NCI-H2171 treated with DMSO at 0.1 percent for 48 hours (cell line): ENCODE measurements at places on chromosomes 1 and 21.

GRCh38 chr1:169025412-169025811 lies 81.1 kb upstream of the ATP1B1 start:
- DNase-seq = no peak

DNA sequence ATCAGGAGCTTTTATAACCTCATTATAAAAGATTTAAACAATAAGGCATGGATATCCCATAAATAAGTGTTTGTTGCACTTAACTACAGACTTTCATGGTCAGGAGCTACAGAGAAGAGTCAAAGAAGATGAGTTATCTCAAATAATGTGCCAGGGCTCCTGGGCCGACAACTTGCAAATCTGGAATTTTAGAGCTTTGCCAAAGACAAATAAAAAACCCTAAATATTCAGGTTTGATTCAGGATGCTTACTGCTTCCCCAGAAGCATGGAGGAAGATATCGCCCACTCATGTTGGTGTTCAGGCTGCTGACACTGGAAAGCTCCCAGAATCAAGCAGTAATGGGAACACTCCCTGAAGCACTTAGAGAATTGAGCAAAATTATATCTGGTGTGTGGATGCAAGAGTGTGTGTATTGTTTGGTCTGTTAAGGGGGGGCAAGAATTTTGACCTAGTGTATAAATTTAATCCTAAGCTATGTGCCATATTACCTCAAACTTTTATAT lies 176.9 kb upstream of the ESRRG start:
- no peak for DNase-seq

DNA sequence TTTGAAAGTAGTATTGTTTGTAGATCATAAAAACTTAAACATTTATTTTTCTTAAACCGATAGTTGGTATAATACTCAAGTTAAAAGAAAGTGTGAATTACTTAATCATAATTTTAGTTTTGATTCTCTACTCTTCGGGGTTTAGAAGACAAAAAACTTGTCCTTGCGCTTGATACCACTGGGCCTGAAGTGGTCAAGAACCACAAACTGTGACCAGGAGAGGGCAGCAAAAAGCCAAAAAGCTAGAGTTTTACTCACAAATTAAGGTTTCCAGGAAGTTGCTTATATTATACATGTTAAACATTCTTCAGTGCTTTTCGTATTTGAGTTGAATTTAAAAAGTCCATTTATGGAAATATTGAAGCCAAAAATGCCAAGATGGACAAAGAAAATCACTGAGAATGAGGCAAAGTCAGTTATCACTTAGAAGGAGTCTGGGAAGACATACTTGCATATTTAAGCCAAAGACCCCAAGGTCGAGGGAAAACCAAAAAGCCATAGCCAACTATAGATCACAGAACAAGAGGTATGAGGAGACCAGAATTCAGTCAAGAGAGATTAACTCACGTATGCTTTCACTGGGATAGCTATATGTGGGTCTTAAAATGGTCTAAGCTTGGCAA lies 34.2 kb downstream of the EFCAB7 start:
- no peak for DNase-seq

DNA sequence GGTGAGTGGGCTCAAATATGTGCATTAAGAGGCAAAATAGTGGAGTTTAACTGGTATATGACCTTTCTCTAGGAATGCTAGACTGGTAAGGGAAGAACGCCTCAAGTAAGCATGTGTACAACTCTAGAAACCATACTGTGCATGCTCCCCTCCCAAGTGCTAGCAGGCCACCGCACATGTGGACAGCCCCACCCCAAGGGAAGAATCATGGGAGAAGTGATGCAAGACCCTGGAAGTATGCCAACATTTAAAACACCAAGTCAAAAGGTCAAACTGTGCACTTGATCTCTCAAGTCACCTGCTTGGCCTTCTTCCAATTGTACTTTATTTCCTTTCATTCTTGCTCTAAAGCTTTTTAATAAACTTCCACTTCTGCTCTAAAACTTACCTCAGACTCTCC lies 120.4 kb downstream of the WDR3 start:
- no peak for DNase-seq

- DNase-seq = no peak
Observed at GRCh38 chr1:61487801-61488200, 237.1 kb downstream of the TM2D1 start.

- peak; percentile 21 for DNase-seq
Observed at GRCh38 chr1:36653850-36654249, 171.1 kb upstream of the CSF3R start.

DNA sequence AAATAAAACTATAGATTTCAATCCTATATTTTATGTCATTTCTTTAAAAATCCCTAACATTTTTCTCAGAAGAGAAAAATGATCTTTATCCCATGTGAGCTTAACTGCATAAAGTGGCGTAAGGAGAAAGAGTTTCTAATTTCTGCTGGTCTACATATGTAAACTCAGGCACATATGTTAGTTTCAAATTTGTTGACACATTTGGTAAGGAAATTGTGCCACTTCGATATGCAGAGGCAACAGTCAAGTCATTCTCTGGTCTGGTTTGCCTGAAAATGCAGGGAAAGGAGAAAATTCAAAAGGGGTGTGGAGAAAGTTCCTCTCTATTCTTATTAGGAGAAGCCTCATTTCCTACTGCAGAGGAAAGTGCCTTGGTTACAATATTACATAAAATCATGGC lies 11.5 kb downstream of the KCNA3 start:
- DNase-seq = no peak

- DNase-seq = no peak
Observed at GRCh38 chr1:215704089-215704860, 137.2 kb downstream of the KCTD3 start.

GRCh38 chr21:42942244-42942643 lies 16.8 kb upstream of the ERVH48-1 start:
- DNase-seq = no peak

- peak; percentile 60 for DNase-seq
Observed at GRCh38 chr21:36773117-36773516, 74.2 kb downstream of the SIM2 start.

DNA sequence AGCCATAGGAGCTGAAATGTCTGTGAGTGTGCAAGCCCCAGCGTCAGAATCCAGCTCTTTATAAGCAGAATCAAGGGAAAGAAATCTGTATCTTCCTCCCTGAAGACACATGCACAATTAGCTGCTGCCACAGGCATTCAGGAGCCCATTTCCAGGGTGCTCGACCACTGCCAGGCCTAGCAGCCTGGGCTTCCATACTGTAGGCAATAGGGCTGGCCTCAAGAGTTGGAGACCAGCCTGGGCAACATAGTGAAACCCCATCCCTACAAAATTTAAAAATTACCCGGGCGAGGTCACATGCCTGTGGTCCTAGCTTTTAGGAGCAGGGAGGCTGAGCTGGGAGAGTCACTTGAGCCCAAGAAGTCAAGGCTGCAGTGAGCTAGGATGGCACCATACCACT lies 41.0 kb downstream of the NEK2 start:
- DNase-seq = no peak

DNA sequence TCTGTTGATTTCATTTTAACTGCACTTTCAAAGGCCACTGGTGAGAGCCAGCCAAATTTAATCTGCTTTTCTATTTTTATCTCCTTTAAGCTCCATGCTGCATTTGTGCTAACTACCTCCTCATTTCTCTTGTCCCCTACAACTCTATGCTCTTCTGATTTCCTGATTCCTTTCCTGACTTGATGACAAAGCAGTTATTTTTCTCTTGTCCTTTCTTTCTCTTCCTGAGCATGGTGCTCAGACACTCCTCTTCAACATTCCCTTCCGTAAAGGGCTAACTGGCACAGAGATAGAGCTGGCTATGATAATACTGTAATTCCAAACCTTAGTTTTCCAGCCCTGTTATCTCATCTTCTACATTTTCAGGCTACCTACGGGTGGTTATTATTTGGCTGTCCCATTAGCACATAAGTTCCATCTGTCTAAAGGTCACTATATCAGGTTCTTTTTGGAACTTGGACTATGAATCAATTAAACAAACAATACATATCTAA lies 6.8 kb upstream of the BCAS2 start:
- DNase-seq = no peak

DNA sequence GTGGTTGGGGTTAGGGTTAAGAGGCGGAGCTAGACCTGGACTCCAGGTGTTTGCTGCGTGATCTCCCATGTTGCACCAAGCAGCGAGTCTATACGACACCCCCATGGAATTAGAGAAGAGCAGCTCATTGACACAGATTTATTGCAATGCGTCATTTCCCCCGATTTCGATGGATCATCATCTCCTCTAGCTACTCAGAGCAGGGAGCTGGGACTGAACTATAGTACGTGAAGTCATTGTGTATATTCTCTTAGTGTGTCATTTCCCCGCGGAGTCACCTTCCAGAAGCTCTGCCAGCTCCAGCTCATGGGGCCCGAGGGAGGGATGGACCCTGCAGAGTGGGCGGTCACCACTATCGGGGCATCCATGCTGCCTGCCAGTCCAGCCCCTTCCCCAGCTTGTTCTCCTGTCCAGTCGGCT lies 7.5 kb upstream of the C2CD2 start:
- no peak for DNase-seq

DNA sequence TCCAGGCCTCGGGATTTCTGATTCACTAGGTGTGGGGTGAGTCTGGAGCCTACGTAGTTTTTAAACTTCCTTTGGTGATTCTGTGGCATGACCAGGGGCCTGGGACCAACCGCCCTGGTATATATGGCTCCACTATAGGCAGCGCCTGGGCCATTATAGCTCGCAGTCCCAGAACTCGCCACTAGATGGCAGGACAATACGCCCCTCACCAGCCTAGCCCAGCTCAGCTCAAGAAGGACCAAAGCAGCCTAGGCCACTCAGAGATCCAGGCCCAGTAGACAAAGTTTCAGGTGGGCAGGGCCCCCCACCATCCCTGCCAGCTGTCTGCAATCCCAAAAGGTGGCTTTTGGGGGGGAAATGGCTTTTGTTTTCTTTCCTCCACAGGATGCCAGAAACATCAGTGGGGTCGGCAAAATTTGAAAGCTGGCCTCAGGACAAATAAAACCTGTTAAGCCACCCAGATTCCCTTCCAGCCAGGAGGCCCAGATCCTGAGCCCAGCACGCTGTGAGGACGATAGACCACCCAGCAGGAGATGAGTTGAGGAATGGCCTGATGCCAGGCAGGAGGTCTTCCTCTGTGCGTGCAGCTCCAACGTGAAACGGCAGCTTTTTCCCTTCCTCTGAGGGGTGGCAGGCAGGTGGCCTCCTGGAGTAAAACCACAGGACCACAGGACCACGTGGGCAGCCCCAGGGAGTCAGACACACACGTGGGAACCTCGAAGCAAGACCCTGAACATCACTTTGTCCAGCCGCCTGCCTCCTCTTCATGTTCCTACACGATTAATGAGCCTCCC lies 24.8 kb upstream of the TMEM51 start:
- DNase-seq = peak; percentile 62

- DNase-seq = no peak
Observed at GRCh38 chr1:239696317-239696716, 309.9 kb downstream of the CHRM3 start.

DNA sequence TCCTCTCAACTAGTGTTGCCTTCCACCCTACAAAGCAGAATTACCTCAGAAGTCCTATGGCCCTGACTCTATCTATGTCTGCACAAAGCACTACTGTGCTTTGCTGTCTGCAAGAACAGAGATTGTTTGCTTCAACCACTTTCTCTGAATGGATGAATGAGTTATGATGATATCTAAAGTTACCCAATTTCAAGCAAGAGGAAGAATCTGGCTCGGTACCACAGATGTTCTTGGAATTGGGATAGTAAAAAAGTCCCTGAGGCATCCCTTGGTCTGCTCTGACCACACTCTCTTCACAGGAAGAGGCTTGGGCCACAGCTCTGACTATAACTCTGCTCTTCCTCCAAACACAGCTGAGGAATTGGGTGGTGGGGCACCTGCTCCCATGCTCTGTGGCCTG lies 31.2 kb downstream of the MTARC1 start:
- no peak for DNase-seq

GRCh38 chr1:58971629-58972140 lies 187.8 kb upstream of the JUN start:
- DNase-seq = no peak

GRCh38 chr1:43651188-43651587 lies 1.2 kb downstream of the KDM4A start:
- no peak for DNase-seq

DNA sequence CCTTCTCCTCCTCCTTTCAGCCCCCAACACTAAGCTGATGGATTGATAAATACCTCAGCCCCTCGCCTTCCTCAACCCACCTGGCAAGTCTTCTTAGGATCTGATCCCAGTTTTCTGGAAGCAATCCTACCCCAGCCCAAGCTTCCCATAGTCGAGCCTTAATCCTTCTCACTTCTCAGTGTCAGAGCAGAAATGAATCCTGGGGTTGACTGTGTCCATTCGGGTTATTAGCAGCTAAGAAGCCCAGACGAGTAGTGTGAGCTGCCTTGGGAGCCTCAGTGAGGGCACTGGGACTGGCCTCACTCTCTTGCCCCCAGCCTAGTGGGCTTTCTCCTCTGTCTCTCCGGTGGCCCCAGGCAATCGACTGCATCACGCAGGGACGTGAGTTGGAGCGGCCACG lies 12.4 kb upstream of the PEAR1 start:
- DNase-seq = no peak

DNA sequence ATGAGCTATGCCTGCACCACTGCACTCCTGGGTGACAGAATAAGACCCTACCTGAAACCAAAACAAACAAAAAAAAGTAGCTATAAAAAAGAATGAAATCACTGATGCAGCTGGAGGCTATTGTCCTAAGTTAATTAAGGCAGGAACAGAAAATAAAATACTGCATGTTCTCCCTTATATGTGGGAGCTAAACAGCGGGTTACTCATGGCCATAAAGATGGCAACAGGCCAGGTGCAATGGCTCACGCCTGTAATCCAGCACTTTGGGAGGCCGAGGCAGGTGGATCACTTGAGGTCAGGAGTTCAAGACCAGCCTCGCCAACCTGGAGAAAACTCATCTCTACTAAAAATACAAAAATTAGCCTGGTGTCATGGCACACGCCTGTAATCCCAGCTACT lies 152.7 kb downstream of the PIK3R3 start:
- no peak for DNase-seq

DNA sequence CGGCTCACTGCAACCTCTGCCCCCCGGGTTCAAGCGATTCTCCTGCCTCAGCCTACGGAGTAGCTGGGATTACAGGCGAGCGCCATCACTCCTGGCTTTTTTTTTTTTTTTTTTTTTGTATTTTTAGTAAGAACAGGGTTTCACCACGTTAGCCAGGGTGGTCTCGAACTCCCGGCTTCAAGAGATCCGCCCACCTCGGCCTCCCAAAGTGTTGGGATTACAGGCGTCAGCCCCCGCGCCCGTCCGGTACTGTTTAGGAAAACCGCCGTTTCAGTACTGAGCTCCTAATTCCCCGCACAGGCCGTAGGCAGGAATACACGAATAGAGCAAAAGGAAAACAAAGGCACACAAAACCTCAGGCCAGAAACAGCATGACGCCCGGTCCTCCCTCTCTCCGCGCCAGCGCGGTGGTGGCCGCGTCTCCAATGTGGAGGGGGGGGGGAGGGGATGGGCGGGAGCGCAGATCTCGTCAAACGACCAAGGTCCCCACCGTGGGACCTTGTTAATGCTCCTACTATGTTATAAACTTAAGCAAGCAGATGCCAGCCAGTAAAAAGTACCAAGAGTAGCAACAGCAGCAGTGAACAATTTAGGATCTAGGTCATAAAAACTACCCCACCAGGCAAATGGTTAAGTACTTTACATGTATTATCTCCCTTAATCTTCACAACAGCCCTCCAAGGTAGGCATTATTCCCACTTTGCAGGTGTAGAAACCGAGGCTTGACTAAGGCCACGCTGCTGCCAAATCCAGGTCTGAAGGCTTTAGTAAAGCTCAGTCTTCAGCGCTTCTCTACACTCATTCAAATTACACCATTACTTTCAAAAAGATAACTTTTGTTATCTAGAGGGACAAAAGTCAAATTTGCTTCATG lies 648 bp upstream of the ADAR start:
- peak; percentile 61 for DNase-seq

- DNase-seq = no peak
Observed at GRCh38 chr1:184472136-184472535, 85.3 kb downstream of the C1orf21 start.
